GM12865 (cell line): ENCODE measurements at places on chromosomes 3 and 15.

DNA sequence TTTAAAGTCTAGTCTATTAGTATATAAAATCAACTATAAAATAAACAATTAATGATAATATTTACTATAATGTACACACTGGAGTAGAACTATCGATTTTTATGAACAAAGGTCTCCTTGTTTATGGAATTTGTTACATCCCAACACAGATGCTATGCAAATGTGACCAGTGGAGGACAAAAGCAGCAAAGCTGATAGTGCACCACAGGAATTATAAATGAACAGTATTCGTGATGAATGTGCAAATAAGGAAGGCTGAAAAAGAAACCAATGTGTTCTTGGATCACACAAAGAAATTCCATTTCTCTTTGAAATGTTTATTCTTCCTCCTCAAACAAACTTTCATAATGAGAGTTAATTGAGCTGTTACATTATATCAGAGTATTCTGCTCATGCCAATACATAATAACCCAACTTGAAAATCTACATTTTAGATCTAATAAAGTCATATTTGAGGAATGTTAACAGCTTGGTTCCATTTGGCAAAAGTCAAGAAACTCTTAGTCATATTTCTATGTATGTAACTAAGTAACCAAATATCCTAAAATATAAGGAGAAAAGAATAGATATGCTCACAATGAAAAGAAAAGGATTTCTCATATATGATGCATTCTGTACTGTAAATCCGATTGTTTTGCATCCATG, 79.3 kb downstream of the NEK10 start:
- no peak for DNase-seq

DNA sequence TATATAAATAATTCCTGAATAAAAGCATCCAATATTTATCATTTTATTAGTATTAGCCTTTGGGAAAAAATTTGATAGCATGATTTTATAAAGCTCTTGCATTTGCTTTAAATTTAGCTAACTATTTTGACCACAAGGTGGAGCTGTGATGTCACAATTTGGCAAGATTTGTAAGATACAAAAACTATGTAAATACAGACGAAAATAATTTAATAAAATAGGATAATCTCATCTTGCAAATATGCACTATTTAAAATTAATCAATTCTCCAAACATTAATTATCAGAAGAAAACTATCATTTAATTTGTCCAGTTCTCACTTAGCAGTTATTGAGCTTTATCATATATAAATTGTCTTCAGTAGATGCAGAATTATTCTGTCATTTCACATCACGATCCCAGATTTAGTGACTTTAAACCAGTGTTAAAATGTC, 95.4 kb downstream of the PLOD2 start:
- DNase-seq: peak; percentile 72

DNA sequence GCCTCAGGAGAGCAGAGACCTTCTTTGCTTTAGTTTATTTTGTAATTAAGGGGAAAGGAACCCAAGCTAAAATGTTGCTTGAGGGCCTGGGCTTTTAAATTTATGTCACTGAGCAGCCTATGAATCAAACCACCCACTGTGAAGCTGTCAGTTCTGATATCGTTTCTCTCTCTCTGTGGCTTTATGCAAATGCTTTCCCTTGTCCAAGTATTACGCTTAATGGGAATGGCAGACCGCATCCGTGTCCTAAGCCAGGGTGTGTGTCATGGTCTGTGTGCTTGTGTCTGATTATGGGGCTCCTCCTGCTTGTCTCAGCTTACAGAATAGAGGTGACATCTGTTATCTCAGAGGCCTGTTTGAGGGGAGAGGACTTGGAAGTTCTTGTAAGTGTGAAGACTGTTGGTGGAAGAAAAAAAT, 82.4 kb downstream of the EBLN2 start:
- DNase-seq: no peak

- no peak for DNase-seq
Observed at GRCh38 chr3:127408022-127408683, 120.3 kb upstream of the PRR20G start.

GRCh38 chr3:119562307-119562961, 3.0 kb upstream of the CD80 start:
- peak; percentile 95 for DNase-seq

DNA sequence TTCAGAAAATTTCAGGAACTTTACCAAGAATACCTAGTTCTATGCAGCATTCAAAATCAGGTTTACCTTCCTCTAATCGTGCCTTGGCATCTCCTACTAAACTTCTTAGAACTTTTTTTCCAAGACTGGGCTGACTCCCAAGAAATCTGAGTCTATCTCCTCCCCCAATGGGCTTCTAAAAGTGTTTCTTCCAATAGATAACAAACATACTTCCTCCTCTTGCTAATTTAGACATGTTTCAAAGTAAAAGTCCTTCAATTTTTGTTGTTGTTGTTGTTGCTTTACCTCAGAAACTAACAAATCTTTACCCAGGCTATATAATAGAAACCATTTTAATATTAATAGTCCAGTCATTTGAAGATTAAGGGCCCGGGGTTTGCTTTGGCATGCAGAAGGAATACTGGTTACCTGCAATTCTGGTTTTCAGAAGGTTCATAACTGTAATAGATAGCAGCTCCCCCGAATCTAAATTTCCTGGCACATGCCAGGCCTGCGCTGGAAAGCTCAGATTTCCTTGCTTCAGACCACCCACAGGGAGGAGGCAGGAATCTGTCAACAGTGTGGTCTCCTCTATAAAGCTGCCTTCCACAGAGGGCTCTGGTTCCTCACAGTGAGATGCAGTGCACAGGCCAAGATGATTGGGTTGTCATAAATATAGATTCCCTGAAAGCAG, 188.7 kb downstream of the THRB start:
- DNase-seq: no peak

- no peak for DNase-seq
Observed at GRCh38 chr3:55461896-55462295, 25.2 kb downstream of the WNT5A start.

GRCh38 chr3:57983734-57984518, 24.3 kb upstream of the FLNB start:
- DNase-seq: peak; percentile 92

- DNase-seq: no peak
Observed at GRCh38 chr15:60945196-60945595, 283.9 kb downstream of the RORA start.
